Hindlimb muscle (tissue), 1 donor: ENCODE measurements at places on chromosomes 16 and 17. TPM values are rescaled to one million over a fixed set of nuclear protein-coding genes. Genes with fewer than 3 reads are reported as not detected.
A peak's percentile ranks its signal among the peaks of the same experiment; 100 is the strongest.

IST1 gene
- 154 TPM for polyA plus RNA-seq

COPRS gene
- polyA plus RNA-seq, result 33.2 TPM

ADAP2 gene
- 10.1 TPM for polyA plus RNA-seq

ATAD5 gene
- 2.7 TPM for polyA plus RNA-seq

INCA1 gene
- polyA plus RNA-seq, result 4.9 TPM

HOXB1 gene
- not detected for polyA plus RNA-seq

DNAAF8 gene
- 1.1 TPM for polyA plus RNA-seq

GRCh38 chr16:88569614-88569984 is 604 bp upstream of the ZC3H18 start:
- DNase-seq, result no peak

DNA sequence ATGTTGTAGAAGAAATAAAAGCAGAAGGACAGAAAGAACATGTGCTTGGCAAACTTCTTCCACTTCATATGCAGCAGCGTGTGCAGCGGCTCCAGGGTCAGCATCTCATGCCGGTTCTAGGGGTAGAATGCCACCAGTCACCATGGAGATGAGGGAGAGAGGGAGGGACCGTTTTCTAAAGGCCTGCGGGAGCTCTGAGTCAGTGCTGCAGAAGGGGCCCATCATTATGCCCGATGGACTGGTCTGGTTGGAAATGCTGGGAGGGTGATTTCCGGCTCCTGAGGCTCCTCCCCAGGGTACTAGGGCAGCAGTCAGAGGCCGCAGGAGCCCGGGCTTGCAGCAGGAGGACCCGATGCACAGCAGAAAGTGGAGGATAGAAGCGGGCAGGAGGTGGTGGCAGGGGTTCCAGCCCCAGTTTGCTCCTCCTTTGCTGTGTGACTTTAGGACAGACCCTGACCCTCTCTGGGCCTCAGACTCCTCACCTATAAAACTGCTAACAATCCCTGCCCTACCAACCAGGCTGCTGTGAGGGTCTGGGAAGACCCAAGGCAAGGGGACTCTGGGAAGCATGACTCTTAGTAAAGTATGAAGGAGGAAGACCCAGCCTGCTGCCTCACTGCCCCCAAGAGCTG is 28.6 kb downstream of the TRPV3 start:
- DNase-seq, result no peak

GRCh38 chr16:78748220-78748929 is 648.9 kb downstream of the WWOX start:
- DNase-seq, result no peak

- no peak for DNase-seq
Observed at GRCh38 chr17:77842528-77843147, 115.9 kb upstream of the TNRC6C start.

DNA sequence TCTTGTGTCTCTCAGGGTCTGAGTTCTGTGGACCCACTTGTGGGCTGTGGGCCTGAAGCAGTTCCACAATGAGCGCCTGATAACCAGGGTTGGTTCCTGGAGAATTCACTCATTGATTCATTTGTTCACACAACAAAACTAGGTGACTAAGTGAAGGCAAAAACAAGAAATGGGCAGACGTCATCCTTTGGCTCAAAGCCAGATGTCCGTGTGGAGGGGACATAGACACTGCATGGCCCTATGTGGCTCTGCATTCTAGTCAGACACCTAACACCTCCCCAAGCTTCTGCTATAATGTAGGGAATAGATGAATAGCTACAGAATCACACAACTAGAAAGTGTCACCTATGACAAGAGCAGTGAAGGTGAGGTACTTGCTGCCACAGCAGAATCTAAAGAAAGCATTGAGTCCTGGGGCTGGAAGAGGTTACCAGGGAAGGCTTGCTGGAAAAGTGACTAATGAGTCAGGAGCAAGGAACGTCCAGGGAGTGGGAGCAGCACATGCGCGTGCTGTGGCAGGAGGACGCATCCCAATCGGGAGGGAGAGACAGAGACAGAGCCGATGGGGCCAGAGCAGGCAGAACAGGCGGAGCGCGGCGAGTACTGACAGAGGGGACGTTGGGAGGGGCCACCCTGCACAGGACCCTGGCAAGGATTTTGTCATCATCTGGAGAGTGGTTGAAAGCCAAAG is 58.9 kb downstream of the CES1 start:
- no peak for DNase-seq

- DNase-seq, result no peak
Observed at GRCh38 chr17:15051933-15052332, 213.2 kb downstream of the PMP22 start.

DNA sequence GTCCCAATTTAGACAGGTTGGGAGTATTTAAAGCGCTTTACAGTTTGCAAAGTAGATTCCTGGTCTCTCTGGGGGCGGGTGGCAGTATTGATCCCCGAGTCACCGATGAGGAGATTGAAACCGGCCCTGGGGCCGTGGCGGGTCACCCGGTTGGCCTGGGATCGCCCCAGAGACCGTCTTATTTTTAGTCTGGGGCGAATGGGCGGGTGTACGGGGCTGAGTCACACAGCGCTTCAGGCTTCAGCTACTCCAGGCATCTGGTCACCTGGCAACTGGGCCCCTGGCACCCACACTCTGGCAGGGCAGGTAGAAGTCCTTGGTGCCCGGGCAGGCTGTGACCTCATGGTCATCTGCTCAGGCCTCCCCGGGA is 669 bp downstream of the MIEF2 start:
- DNase-seq, result no peak

- DNase-seq, result no peak
Observed at GRCh38 chr16:88343271-88343791, 39.4 kb upstream of the ZNF469 start.

GRCh38 chr17:74027444-74027843 is 176.0 kb upstream of the RPL38 start:
- no peak for DNase-seq

DNA sequence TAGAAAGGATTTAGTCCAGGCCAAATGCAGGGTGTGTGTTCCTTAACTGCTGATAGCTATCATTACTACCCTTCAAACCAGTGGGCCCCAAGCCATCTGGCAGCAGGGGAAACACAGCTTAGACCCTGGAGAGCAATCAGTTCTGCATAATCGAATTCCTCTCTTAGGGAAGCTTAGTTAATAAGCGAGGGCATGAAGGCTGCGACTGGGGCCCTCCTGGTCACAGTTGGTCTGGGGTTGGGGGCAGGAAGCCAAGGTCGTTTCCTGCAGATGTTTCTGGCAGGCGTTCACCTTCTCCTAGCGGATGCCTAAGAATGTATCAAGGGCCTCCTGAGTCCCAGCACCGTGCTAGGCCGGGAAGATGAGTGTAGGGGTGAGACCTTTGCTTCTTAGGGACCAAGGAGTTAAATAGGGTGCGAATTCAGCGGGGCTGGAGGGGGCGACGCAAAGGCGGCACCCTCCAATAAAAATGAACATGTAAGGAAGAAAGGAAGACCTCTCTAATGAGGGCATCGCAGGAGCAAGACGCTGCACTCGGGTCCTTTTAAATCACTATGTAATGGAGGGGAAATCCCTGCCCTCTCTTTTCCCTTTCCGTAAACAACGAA is 16.5 kb upstream of the EEF2K start:
- peak; percentile 44 for DNase-seq

DNA sequence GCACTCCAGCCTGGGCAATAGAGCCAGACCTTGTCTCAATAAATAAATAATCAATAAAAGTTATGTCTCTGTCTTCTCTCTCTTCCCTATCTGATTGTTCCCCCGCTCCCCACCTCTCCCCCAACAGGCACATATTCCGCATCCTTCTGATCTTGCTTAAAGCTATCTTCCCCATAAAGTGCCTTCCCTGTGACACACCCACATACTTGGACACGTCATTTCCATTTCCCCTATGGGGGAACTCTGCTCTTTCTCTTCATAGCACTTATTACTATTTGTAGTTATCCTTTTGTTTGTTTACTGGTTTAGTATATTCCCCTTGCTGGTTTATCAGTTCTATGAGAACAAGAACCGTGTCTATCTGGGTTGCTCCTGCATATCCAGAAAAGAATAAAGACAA is 14.9 kb downstream of the MYO1D start:
- DNase-seq, result no peak

GRCh38 chr16:86727632-86728031 is 149.3 kb downstream of the FOXL1 start:
- DNase-seq, result no peak

DNA sequence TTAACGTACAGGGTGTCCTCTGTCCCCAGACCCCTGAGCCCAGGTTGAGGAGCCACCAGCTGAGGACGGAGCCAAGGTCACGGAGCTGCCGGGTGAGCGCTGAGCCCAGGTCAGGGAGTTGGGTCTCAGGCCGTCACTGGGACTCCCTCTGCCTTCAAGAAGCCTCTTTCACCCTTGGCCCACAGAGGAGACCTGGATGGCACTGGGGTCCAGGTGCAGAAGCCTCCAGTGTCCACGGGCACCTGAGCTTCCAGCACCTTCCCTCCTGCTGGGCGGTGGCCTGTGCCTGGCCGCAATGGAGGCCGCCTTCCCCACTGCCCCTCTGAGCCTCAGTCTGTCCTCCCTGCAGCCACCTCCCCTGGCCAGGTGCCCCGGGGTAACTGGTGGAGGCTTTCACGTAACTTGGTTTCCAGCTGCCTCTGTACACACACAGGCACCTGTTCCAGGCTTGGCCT is 31.6 kb upstream of the CDH15 start:
- DNase-seq, result no peak
